ENCODE measurements at places on chromosomes 2 and 18. TPM values are rescaled to one million over a fixed set of nuclear protein-coding genes. Genes with fewer than 3 reads are reported as not detected.

- H3K4me1 ChIP-seq, result no peaks in the 10 kb centered on the region
- H3K27ac ChIP-seq, result no peak overlapping the region
- no peaks in the 10 kb centered on the region for H3K36me3 ChIP-seq
- DNase-seq, result no peak
- peaks cover 7% of the 10 kb centered on the region for H3K27me3 ChIP-seq
- H3K4me3 ChIP-seq, result no peak overlapping the region
These were observed 155.5 kb downstream of the MYT1L start for GRCh38 chr2:2175381-2176090.

DNA sequence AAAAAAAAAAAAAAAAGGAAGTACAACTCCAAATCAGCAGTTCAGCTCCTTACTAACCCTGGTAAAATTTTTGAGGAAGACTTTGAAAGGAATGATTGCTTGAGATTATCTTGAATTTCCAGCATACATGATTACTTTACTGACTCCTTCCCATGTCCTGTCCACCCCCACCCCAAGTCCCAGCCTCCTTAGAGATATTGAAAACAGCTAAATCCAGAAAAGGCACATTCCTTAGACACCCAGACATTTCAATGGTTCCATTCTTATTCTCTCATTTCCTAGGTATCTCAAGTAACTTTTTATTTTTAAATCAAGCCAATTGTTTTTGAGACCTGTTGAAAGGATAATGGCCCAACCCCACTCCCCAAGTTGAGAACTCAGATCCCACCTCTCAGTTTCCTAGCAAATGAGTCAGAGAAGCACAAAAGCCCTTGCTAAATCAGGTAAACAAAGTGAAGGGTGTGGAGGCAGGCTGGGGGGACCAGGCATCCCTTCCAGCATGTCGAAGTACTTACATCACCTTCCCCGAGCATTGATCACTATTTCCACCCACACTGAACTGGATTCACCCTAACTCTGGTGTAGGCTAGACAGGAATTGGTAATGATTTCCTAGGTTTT, 95.4 kb upstream of the FZD7 start:
- no peak overlapping the region for H3K27ac ChIP-seq
- DNase-seq, result no peak
- no peaks in the 10 kb centered on the region for H3K27me3 ChIP-seq
- H3K4me3 ChIP-seq, result no peak overlapping the region

Gene HDAC4
- total RNA-seq, result 35.6 TPM

Gene LAMA3
- 0.05 TPM for total RNA-seq

Gene IKZF2
- 1.6 TPM for total RNA-seq
